ENCODE measurements at places on chromosomes 2 and 18.
A peak's percentile ranks its signal among the peaks of the same experiment; 100 is the strongest.

- DNase-seq, result no peak
Measured at GRCh38 chr18:3089579-3089978, 76.6 kb upstream of the LPIN2 start.

GRCh38 chr18:38940863-38941531, 1375.4 kb upstream of the CELF4 start:
- peak; percentile 5 for DNase-seq

GRCh38 chr2:71505770-71506140, 52.4 kb downstream of the DYSF start:
- DNase-seq, result no peak

- peak; percentile 53 for DNase-seq
Measured at GRCh38 chr18:111306-112014, 46.9 kb upstream of the USP14 start.

- no peak for DNase-seq
Measured at GRCh38 chr2:203721781-203722300, 15.4 kb downstream of the CD28 start.

- DNase-seq, result no peak
Measured at GRCh38 chr2:201781557-201782051, 871 bp upstream of the ALS2 start.

GRCh38 chr2:239066597-239066996, 218.7 kb downstream of the TWIST2 start:
- DNase-seq, result no peak

- DNase-seq, result no peak
Measured at GRCh38 chr2:177784745-177785067, 287.9 kb downstream of the PDE11A start.

DNA sequence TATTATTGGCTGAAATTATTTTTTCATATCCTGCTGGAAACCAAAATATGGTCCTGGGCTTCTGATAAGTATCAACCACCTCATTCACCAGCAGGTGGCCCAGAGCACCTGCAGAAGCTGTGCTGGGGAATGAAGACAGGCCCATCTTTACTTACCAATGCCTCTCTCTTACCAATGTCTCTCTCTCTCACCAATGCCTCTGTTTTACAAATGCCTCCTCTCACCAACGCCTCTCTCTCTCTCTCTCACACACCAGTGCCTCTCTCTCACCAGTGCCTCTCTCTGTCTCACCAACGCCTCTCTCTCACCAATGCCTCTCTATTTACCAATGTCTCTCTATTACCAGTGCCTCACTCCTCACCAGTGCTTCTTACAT, 2.3 kb upstream of the MAL start:
- DNase-seq, result no peak

- no peak for DNase-seq
Measured at GRCh38 chr2:84301717-84302116, 157.4 kb downstream of the SUCLG1 start.

- DNase-seq, result no peak
Measured at GRCh38 chr2:117762454-117762853, 52.0 kb upstream of the DDX18 start.

DNA sequence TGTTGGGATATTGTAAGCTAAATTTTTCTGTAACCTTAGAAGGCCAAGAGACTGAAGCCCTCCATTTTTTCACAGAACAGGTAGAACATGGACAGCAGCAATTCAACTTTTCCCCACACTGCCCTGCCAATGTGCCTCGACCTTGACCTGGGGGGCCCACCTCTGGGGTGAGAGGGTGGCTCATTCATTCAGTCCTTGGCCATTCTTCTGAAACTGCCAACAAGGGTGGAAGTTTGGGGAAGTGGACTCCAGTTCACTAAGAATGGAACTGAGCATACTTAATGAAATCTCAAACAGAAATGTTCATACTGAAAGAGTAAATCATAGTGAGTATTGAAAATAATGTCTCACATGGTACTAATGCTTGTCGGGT, 1.1 kb downstream of the EEF1B2 start:
- no peak for DNase-seq

DNA sequence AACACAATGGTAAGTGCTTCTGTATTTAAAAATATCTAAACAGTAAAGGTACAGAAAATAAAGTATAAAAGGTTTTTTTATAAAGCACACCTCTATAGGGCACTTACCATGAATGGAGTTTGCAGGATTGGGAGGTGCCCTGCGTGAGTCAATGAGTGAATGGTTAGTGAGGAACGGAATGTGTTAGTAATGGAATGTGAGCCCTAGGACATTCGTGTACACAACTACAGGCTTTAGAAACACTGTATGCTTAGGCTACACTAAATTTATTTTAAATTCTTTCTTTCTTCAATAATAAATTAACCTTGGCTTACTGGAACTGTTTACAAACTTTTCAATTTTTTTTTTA, 337.9 kb upstream of the SLC39A10 start:
- DNase-seq, result no peak

- DNase-seq, result no peak
Measured at GRCh38 chr18:11511434-11512095, 97.8 kb upstream of the SLC35G4 start.

DNA sequence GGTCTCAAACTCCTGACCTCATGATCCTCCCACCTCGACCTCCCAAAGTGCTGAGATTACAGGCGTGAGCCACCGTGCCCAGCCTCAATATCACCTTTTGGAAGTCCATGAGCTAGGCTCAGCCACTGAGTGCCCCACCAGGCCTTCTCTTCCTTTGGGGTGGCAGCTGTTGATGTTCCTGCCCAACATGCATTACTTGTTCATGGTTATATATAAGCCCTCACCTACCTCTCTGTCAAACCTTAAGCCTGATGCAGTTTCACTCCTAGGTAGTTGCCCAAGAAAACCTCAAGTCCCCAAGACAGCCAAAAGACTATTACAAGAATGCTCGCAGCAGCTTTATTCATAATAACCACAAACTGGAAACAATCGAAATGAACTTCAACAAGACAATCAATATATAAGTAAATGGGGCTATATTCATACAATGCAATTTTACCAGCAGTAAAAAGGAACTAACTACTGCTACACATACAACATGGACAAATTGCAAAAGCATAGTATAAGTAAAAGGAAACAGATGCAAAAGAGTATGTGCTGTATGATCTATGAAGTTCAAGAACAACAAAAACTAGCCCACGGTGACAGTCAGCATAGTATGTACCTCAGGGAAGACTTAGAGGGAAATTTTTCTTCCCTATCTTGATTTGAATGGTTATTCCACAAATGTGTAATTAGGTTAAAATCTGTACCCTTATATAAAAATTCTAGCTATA, 59.6 kb upstream of the REL start:
- no peak for DNase-seq

- no peak for DNase-seq
Measured at GRCh38 chr2:181104512-181105115, 124.2 kb downstream of the UBE2E3 start.

- no peak for DNase-seq
Measured at GRCh38 chr2:68946117-68946516, 6.6 kb downstream of the GKN2 start.

DNA sequence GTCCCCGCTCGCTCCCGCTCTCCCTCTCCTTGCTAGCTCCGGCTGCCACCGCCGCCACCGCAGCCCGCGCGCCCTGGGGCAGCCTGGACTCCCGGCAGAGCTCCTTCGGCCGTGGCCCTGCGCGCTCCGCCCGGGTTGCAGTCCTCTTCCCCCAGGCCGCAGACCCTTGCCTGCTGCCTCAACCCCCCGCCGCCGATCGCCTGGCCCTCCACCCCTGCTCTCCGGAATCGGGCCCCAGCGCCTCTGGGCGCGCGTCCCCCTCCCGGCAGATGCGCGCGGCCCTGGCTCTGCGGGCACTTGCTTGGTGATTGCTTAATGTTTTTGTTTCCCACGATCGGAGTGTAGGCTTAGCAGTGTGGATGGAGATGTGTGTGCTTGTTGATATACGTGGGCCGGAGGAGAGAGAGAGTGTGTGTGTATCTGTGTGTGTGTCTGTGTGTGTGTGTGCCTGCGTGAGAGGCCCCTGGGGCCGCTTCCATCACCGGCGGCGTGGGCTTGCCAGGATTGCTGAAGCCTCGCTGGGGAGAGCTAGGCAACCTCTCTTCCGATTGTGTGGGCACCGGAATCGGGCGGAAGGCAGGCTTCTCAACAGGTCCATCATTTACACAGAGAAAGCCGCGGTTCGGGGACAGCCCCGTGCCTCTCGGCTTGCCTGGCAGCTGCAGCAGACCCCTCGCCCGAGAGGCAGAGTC, 877 bp downstream of the INHBB start:
- no peak for DNase-seq

DNA sequence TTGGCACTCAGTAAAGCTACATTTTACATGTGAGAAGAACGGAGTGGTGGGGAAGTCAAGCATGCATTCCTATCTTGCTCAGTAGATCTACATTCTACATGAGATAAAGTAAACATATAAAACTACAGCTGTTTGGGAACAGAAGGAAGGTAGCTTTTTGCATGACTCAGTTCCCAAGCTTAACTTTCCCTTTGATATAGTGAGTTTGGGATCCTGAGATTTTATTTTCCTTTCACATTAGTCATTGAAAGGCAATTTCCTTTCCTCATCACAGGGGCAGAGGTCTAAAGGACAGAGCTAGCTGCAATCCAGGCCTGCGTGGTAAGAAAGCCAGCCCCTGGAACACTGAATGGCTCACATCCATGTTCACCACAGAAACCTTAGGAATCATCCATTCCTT, 257.2 kb downstream of the SRBD1 start:
- no peak for DNase-seq

DNA sequence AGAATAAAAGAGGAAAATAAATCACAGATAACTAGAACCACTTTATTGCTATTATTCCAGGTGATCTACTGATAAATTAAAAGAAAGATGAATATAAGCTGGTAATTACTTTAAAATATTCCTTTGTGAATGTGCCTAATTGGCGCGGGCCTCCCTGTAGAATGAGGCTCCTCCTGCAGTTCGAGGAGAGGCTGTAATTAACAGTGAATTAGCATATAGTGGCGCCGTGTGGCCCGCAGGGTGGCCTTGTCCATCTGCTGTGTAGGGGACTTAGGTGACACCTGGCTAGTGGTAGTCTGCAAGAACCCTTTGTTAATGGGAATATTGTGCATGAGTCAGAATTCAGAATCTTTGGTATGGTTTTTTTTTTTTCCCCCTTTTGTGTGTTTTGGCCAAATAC, 119.8 kb downstream of the AGAP1 start:
- no peak for DNase-seq

DNA sequence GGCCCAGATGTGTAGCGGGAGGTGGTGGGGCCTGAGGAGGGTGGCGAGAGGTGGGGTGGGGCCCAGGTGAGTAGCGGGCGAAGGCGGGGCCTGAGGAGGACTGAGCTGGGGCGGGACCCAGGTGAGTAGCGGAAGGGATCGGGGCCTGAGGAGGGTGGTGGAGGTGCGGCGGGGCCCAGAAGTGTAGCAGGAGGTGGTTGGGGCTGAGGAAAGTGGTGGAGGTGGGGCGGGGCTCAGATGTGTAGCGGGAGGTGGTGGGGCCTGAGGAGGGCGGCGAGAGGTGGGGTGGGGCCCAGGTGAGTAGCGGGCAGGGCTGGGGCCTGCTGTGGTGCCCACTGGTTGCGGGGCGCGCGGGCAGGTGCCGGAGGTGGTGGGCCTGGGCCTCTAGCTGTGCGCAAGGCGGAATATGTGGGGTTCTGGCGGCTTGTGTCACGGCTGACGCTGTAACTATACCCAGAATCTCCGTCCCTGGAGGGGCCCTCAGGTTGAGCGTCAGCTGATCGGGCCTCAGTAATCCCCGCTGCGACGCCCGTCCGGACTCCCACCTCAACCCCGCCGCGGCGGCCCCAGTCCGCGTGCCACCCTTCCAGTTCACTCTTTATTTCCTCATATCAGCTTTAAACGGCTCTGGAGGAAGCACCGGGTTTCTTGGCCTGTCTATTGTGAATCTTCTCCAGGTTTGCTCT, 866 bp upstream of the SF3B6 start:
- no peak for DNase-seq

DNA sequence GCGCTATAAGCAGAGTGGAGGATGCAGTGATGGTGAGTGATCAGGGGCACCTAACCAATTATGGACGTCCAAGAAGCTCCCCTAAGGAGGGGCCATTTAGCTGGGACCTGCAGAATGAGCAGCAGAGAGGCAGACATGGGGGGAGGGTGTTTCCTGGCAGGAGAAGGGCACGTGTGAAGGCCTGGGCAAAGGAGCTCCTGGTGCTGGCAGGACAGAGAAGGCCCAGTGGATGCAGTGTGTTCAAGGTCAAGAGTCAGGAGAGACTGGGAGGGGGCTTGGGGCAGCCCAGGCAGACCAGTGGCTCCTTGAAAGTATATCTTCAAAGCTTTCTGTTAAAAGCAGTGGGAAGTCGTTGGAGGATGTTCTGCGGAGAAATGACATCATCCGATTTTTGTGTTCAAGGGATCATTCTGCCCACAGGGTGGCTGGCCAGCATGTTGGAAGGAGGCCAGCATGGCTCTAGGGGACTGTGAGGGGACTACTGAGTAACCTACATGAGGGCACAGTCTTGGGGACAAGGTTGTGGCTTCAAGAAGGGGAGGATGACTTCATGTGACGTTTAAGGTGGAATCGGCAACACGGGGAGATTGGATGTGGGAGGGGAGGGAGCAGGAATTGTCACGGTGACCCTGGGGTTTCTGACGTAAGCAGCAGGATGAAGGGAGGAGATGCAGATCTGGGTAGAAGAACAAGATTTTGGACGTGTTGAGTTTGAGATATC, 9.0 kb upstream of the CIB4 start:
- DNase-seq, result no peak

DNA sequence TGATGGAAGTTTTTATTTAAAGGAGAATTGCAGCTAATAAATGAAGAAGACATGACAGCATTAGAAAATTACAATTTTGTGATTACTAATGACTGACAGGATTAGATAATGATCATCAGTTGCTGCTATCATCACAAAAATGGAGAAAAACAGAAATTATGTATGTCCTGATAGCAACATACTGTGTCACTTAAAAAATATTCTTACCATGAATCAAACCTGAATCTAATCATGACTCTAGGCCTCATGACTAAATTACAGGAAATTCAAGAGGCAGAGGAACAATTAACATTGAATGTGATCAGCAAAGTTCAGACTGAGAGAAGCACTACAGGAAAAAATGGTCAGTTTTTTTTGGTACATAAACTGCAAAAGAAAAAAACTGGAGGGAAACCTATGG, 147.8 kb downstream of the PMAIP1 start:
- no peak for DNase-seq

GRCh38 chr18:79554945-79555645, 124.5 kb upstream of the CTDP1 start:
- no peak for DNase-seq

DNA sequence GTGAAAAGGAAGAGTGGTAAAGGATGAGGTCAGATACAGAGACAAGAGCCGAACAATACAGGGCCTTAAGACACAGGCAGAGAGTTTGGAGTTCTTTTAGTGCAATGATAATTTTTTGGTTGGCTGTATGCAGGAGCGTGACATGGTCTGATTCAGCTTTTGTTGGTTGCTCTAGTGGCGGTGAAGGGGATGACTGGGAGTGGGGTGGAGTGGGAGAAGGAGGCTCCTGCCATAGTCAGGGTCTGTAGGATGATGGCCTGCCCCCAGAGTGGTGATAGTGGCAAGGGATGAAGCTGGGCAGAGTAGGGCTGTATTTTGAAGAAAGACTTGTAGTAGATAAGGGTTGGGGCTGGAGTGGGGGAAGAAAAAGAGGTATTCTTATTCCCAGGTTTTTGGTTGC, 306.6 kb upstream of the VWC2L start:
- DNase-seq, result no peak

- no peak for DNase-seq
Measured at GRCh38 chr2:241818229-241818942, 9.4 kb downstream of the NEU4 start.

All from stimulated activated CD8-positive, alpha-beta memory T cell treated with anti-CD3 and anti-CD28 coated beads, Interleukin-2, amount 100 ng/mL, for 48 hours (primary cell).